ENCODE measurements at places on chromosomes 7 and 10.

DNA sequence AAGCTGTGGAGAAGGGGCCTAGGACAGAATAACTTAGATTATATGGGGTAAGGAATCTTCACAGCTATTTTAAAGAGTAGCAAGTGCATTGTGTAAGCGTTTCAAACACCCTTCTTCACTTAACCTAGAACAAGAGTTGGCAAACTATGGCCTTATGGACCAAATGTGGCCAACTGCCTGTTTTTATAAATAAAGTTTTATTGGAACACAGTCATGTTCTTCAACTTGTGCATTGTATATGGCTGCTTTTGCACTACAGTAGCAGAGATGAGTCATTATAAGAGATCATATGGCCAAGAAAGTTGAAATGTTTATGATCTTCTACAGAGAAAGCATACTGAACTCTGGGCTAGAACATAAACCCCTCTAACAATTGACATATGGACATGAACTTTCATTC is 187.8 kb downstream of the ETV1 start:
- DNase-seq = no peak

DNA sequence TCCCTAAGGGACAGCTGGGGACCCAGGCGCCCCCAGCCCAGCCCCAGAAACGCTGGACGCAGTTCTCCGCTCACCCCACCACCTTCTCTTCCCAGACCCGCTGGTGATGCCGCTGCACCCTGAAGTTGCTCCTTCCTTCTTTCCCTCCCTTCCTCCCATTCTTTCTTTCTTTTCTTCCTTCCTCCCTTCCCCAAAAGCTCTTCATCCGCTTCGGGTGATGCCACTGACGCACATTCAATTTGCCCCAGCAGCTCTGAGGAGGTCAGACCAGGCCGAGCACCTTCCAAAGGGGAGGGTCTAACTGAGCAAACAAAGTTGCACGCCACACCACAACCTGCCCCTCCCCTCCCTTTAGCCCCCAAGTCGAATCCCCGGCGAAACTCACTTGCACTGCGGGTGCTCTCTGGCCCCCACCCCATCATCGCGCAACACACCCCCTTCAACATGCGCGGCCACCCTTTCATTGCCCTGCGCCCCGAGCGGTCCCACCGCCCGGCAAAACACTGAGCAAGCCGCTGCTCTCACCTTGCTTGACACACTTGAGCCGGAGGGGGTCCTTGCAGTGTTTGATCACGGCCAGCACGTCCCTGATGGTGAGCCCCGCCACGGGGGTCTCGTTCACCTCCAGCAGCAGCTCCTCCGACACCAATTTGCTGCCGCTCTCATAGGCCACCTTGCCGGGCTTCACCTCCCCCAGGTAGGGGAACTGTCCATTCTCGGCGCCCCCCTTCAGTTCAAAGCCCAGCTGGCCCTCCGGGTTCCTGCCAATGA is 787 bp downstream of the MAGI2 start:
- peak; percentile 39 for DNase-seq

- DNase-seq = no peak
Measured at GRCh38 chr7:28748933-28749584, 209.1 kb downstream of the TRIL start.

DNA sequence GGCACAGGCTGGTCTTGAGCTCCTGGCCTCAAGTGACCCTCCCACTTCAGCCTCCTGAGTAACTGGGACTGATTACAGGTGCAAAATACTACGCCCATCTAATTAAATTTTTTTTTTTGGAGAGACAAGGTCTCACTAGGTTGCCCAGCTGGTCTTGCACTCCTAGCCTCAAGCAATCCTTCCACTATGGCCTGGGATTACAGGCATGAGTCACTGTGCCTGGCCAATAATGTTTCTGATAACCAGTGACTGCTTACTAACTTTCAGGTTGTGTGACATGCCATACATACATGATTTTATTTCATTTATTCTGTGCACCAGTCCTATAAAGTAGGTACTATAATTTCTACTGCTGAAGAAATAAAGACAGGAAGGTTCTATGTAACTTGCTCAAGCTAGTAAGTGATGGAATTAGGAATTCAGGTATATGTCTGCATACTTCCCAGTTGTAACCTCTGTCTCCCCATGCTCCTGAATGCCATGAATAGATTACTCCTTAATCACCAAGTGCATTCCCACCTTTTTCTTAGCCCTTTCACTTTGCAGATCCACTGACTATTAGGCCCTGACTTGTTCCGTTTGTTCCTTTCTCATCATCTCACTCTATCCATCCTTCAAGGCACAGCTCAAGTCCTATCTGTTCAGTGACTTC is 28.1 kb downstream of the MCU start:
- peak; percentile 50 for DNase-seq

DNA sequence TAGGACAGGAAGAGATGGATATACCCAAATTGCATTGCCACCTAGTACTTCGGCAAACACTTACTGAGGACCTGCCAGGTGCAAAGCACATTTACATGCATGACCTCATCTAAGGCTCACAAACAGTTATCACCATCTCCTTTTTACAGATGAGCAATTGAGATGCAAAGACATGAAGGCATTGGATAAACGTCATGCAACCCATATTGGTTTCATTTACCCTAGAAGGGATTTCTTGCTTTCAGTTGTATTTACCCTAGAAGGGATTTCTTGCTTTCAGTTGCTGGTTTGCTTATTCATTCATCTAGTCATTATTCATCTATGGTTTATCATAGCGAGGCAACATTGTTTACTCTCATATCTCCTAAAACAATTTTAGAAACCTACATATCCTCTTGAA is 52.2 kb downstream of the STEAP1B start:
- no peak for DNase-seq

DNA sequence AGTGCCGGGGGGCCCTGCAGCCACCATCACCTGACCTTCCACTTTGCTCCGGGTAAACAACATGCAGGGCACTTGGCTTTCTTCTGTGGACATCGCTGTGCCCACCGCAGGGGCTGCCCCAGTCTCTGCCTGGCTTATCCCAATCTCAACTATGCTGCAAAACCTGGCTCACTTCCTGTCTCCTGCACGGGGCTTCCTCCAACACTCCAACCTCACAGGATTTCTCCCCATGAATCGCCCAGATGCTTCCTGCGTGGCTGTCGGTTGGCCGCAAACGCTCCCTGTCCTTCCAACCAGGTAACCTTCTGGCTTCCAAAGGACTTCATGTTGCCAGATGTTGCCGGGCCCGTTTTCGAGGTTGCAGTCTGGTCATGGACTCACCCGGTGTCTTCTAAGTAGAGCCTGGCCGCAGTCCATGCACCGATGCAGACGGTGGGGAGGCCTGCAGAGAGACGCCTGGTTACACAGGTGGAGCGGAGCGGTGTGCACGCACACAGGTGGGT is 109.0 kb downstream of the VIPR2 start:
- no peak for DNase-seq

DNA sequence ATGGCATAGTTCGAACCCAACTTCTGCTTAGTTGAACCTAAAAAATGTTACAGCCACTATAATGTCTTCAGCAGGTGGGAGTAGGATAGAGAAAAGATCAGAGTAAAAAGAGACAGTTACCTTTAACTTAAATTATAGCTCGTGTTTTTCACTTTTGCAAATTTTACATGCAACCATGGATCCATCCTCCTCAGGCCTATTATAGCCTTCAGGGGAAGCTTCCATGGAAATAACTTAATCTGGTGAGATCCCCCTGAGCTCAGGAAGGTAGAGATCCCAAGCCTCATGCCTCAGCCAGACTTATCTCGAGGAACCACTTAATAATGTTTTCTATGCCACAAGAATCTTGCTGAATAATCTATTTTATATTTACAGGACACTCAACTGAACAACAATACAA is 159.4 kb upstream of the FAM3C start:
- no peak for DNase-seq

Measured in GM23338 (cell line).